Stimulated activated CD8-positive, alpha-beta memory T cell treated with anti-CD3 and anti-CD28 coated beads, Interleukin-4, amount 100 ng/mL, for 4 hours (primary cell): ENCODE measurements at places on chromosomes 2 and 18.

- DNase-seq = no peak
Observed at GRCh38 chr18:72867746-72868584, at the start of gene NETO1. Gene NETO1 (minus strand): TSS chr18:72867987. CDS start chr18:72867291, 696 bp downstream.

DNA sequence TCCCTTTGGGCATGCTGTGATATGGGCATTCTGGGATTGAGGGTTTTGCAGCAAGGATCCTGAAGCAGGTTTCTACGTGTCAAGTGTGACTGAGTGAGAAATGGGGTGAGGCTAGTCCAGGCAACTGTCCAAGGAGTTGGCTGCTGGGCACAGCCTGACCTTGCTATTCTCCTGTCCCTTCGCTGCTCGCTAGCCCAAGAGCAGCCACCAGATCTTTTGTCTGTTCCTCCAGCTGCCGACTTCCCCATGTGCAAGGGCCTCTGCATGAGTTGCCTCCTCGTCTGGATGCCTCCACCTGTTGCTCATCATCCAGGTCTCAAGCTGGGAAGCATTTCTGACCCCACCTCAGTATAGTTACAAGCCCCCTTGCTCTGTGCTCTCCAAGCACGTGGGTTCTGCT is 71.1 kb downstream of the DYSF start:
- no peak for DNase-seq

DNA sequence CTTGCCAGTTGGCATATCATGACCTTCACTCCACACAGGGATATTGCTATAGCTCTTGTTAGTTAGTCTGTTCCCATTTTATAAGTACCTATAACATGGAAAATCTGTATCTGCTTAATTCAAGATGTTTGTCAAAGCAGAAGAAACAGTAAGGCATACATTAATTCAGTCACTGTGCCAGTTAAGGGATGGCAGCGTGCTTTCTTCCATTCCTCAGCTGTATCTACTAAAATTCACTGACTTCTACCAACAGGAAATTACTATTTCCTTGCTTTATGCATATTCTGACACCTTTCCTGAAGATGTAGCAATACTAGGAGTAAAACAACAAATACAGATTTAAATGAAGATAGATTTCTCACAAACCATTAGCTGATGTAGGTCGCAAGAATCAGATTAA is 59.9 kb downstream of the RNF152 start:
- no peak for DNase-seq

- no peak for DNase-seq
Observed at GRCh38 chr2:199457147-199458008, at the start of gene SATB2. Gene SATB2 (minus strand): TSS chr2:199457939. CDS start chr2:199456037, 1,902 bp downstream.

- no peak for DNase-seq
Observed at GRCh38 chr18:44981121-44981520, 300.4 kb downstream of the SETBP1 start.
